ENCODE measurements at places on chromosomes 5 and 9. TPM values are rescaled to one million over a fixed set of nuclear protein-coding genes. Genes with fewer than 3 reads are reported as not detected.
A peak's percentile ranks its signal among the peaks of the same experiment; 100 is the strongest.

DNA sequence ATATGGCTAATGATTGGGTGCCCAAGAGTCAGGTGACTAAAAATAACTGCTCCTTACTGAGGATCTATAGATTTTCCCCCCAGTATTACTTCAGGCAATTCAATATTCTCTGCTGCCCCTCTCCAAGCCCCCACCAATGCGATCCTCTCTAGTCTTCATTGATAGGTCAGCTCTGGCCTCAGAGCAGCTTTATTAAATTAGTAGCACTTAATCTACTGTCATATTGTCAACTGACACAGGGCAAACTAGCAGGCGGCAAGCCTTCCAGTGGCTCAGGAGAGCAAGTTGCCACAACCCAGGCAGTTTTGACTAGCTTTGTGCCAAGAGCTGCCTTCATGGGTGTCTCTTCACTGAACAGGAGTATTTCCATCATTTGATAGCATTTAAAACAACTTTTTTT is 462.9 kb downstream of the BNC2 start:
- DNase-seq = no peak

SPATA6L gene
- total RNA-seq = 1.2 TPM

DNA sequence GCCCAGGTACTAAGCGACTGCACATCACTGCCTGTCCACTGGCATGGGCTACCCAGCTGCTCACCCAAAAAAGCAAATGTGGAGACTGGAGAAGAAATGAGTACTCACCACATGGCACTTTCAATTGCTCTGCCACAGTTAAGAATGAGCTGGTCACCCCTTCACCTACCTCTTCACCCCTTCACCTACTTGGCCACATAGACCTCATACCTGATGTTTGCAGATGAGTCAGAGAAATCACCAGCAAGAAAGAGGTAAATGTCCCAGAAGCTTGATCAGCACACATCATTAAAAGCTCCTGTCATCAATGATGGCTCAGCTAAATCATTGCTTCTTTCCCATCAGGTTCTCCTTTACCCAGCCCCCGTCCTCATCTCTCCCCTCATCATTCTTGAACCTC is 7.6 kb upstream of the PRUNE2 start:
- no peak for DNase-seq

- no peak for DNase-seq
Observed at GRCh38 chr9:28960602-28961001, 1387.3 kb upstream of the C9orf72 start.

GRCh38 chr9:100933656-100934055 is 94.9 kb upstream of the PLPPR1 start:
- peak; percentile 1 for DNase-seq

PTPRD gene
- 13.7 TPM for total RNA-seq
